ENCODE measurements at places on chromosomes 7 and 10.

- no peak for DNase-seq
Observed at GRCh38 chr7:115099906-115100305, 178.0 kb downstream of the MDFIC start.

GRCh38 chr7:44143646-44144250, 2.6 kb upstream of the MYL7 start:
- no peak for DNase-seq

DNA sequence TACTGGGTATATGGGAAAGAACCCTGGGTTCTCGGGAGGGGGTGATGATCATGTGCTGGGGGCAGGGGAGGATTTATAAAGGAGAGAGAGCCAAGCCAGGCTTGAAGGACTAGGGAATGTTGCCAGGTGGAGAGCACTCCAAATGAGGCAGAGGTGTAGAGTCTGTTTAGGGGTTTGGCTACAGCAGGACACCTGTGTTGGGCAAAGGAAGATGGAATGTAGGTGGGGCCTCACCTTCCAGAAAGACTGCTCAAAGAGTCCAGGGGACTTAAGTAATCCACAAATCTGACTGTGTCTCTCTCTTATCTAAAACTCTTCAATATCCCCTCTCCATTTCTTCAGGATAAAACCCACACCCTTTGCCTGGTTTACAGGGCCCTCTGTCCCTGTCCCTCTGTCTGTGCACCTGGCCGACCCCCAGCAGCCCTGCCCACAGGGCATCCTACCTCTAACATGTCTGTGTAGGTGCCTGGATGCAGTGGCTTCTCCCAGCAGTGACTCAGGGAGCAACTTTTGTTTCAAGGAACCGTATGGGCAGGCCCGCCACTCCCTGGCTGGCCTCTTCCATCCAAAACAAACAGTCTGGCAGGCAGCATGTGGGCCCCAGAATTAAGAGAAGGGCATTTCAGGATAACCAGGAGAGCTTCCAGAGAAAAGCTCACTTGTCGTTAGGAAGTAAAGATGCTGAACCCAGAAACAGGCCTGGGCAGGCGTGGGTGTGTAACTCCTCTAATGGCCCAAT, 10.6 kb upstream of the PLEKHA1 start:
- DNase-seq = no peak

DNA sequence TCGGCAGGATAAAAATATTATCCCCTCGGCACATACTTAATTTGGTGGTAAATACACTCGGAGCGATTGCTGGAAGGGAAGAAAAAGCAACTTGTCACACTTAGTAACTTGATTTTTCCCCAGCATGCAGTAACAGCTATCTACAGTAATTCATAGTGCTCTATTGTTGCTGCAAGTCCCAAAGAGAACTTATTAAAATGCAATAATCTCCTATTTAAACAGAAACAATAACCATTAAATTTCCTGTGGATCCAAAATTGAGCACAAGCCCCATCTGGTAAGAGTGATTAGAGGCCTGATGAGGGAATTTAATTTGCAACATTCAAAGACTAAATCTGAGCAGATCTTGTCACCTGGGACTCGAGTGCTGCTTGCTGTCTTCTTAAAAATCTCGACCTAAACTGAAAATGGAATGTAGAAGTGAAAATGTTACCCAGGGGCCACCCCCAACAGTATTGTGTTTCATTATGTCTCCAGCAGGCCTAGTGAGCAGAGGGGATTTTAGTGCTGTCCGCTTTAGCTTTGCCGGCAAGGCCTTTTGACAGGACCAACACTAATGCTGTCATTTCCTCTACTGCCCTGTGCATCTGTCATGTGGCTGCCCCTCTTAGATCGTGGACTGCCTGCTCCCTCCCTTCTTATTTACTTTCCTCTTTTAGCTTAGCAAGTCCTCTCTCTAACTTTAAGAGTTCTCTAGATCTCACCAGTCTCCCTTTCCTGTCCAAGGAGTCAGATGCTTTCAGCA, 639.7 kb downstream of the AUTS2 start:
- no peak for DNase-seq

- no peak for DNase-seq
Observed at GRCh38 chr7:51309361-51310130, 7.1 kb downstream of the COBL start.

DNA sequence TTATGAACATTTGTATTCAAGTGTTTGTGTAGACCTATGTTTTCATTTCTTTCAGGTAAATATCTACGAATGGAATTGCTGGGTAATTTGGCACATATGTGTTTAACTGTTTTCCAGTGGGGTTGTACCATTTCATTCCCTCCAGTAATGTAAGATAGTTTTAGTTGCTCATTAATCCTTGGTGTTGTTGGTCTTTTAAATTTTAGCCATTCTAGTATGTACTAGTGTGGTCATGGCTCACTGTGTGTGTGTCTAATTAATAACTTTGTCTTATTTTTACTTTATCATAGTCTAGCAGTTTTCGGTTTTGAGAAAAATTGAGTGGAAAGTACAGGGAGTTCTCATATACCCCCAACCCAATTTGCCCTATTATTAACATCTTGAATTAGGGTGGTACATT, 278.8 kb downstream of the CAMK1D start:
- DNase-seq = no peak

- DNase-seq = no peak
Observed at GRCh38 chr10:48357631-48358030, 51.2 kb downstream of the MAPK8 start.

GRCh38 chr10:103463499-103463898, 4.8 kb upstream of the CALHM1 start:
- DNase-seq = no peak

GRCh38 chr10:105259201-105259600, 618.1 kb downstream of the SORCS3 start:
- no peak for DNase-seq

GRCh38 chr10:87053111-87053510, 33.0 kb downstream of the FAM25A start:
- DNase-seq = no peak

- DNase-seq = no peak
Observed at GRCh38 chr10:25978771-25979170, 44.7 kb downstream of the MYO3A start.

DNA sequence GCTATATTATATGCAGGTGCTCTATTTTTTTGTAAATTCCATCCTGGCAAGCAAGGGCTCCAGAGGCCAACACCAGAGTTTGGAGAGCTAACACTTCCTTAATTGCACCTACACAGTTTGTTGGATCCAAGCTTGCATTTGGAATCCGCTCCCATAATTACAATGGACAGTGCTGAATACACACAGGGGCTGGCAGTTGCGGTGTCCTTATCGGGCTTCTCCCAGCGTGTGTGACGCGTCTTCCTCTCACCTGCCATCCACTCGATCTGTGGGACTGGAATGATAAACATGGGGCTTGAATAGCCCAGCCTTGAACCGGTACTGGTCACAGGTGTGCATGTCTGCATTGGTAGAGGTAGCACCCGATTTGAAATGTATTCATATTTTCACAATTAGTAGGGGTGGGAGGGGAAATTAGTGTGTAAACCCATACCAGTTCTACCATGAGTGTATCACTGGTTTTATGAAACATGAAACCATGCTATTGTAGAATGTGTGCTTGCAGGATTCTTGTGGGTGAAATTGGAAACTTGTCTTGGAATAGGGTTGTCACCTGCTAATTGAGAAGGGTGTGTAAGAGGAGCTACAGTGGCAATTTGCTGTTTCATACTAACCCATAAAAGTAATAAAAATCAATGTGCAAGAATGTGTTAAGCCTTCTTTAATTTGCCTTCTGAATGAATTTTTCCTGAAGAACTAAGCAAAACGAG, 316.5 kb downstream of the WDR11 start:
- DNase-seq = no peak

DNA sequence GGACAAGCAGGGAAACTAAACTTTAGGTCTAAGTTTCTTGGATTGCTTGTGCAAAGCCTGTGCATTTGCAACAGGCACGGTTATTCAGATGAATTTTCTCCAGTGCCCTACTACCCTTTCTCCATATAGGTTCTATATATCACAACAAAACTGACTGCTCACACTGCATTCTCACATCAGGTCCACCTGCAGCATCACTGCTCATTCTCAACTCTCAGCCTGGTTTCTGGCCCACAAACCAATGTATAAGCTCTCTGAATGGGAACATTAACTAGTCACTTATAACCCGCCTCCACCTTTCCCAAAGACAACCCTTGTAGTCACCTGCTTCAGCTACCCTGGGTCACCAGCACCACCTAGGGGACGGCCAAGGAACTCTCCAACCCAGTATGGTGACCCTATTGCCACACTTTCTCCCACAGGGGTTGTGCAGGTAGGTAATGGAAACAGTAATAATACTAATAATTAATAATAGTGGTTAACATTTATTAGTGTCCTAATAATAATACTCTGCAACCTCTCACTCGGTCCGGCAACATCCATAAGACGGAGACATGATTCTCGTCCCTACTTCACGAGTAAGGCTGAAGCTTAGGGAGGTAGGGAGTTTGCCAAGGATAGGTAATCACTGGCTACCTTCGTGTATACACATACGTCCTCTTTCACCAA, 97.3 kb downstream of the CLEC2L start:
- DNase-seq = peak; percentile 62

DNA sequence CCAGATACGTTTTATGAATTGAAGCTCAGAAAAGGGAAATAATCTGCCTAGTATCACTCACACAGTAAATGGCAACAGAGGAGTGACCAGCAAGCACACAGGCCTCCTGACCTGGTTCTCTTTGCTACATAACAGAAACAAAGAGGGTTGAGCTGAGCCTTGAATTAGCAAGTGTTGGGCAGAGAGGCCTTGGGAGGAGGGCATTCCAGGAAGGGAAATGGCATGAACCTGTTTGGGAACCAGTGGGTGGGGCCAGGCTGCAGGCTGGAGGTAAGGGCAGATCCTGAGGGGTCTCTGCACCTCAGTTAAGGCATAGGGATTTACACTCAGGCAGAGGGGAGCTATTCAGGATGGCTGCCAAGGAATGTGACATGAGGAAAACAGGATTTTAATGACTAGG, 24.8 kb upstream of the CYCS start:
- no peak for DNase-seq

DNA sequence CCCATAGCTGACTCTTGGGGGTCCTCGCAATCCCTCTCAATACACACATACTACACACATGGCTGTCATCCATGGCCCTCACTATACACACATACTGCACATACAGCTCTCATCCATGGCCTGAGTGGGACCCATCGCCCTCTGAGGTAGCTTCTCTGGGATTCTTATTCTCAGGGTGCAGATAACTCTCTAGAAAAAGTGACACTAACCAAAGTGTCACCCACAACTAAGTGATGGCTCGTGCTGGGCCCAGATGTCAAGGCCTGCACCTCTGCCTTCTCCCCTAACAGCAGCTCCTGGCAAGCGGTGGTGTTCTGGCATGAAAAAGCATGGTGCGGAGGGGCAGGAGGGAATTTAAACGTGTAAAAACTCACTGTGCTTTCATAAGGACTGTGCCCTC, 62.7 kb upstream of the ZPBP start:
- no peak for DNase-seq

GRCh38 chr10:343231-344220, 208.3 kb downstream of the ZMYND11 start:
- DNase-seq = no peak

GRCh38 chr10:132392811-132393694, 3.9 kb upstream of the PWWP2B start:
- no peak for DNase-seq

DNA sequence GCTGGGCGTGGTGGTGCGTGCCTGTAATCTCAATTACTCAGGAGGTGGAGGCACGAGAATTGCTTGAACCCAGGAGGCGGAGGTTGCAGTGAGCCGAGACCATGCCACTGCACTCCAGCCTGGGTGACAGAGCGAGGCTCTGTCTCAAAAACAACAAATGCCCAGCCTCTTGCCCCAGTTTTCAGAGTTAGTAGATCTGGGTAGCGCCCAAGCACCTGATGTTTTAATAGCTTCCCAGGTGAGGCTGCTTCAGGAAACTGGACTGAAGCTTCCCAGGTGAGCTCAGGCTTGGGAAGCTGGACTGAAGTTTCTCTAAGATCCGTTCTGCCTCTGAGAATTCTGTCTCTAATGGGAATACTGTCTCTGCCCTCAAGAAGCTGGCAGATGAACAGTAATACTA, 12.2 kb downstream of the RPS24 start:
- DNase-seq = no peak

DNA sequence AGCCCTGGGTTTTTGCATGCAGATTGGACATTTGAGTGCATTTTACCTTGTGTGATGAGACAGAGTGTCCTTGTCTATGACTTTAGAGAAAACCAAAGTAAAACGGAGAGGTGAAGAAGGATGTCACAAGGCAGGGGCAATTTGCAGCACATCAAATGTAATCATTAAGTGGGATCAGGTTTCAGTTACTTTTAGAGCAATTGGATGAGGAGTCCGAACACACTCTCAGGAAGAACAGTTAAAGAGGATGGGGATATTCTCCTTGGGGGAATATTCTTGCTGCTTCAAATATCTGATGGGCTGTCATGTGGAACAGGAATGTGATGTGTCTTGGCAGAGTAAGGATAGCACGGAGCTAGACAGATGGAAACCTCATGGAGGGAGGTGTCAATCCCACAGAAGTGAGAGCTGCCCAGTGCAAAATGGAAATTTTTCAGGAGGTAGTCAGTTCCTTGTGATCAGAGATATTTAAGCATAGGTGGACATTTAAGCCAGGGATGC, 757 bp downstream of the RAB19 start:
- DNase-seq = no peak

DNA sequence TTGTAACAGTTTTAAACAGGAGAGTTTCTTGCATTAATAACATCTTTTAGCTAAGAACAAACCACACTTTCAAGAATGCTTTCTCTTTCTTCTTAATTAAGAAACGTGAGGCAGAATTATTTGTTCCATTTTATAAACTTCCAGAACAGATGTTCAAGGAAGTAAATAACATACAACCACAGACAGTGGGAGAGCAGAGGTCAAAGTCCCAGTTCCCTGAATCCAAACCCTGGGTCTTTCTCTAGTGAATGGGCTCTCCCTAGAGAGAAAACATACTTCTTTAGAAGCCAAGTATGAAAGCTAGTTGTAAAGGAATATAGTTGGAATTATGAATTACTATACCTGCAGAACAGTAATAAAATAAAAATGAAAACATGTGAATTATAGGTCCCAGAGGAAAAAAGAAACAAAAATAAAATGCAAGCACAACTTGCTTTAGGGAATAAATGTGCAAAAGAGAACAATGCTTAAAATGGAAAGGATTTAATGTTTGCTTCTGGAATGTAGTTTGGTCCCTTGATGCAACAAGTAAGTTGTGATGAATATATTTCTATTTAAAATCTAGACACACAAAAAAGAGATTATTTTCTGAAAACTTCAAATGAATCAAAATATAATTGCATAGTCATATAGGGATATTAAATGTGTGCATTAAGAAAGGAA, 6.0 kb downstream of the OR6B1 start:
- no peak for DNase-seq

- DNase-seq = no peak
Observed at GRCh38 chr10:44923611-44924010, 12.5 kb downstream of the TMEM72 start.

GRCh38 chr7:86470763-86471162, 172.9 kb upstream of the GRM3 start:
- DNase-seq = no peak

- DNase-seq = no peak
Observed at GRCh38 chr7:157384301-157384700, 47.5 kb downstream of the DNAJB6 start.

GRCh38 chr7:158127241-158127640, 460.4 kb downstream of the PTPRN2 start:
- DNase-seq = no peak

GRCh38 chr10:123357421-123357930, 203.3 kb downstream of the BUB3 start:
- DNase-seq = no peak
